ENCODE measurements at places on chromosomes 1 and 21.

GRCh38 chr1:197692965-197693364 lies 82.3 kb downstream of the DENND1B start:
- DNase-seq: no peak

GRCh38 chr1:202289009-202289408 lies 52.7 kb downstream of the UBE2T start:
- no peak for DNase-seq

- DNase-seq: no peak
Measured at GRCh38 chr1:18299441-18300338, 181.0 kb upstream of the KLHDC7A start.

- no peak for DNase-seq
Measured at GRCh38 chr21:29056005-29056404, 17.4 kb downstream of the CCT8 start.

- no peak for DNase-seq
Measured at GRCh38 chr1:42992054-42992571, 33.4 kb upstream of the SLC2A1 start.

GRCh38 chr1:173353350-173353749 lies 123.8 kb upstream of the PRDX6 start:
- DNase-seq: no peak

DNA sequence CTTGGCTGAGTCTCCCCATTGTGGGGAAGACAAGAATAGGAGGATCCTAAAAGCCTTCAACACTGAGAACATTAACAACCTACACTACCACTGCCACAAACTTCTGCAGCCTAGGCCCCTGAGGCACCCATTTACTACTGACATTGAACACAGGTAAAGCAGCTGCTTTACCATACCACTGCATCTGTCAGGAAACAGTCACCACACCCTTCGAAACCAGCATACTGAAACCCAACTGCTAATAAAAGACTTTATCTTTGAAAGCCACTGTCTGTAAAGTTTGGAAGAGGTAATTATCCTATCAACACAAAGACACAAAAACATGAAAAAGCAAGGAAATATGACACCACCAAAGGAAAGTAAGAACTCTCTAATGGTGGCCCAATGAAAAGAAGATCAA lies 7.4 kb downstream of the IFNAR1 start:
- DNase-seq: no peak

GRCh38 chr1:69494221-69494620 lies 73.5 kb upstream of the LRRC7 start:
- DNase-seq: no peak

DNA sequence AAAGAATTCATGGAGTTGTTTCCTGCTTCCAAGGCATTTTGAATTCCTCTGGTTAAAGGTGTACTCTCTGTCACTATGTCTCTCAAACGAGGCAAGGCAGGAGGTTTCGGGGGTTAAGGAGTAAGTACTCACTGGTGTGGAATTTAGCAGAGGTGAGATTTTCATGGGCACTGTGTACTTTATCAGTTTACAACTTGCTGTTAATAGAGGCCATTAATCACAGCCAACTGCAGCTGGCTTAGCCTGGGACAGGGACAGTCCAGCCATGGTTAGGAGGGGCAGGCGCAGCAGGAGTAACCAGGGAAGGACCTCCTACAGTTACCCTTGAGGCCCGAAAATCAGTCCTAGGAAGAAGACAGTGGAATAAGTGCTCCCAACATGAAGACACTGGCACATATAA lies 18.1 kb upstream of the TMEM9 start:
- no peak for DNase-seq

DNA sequence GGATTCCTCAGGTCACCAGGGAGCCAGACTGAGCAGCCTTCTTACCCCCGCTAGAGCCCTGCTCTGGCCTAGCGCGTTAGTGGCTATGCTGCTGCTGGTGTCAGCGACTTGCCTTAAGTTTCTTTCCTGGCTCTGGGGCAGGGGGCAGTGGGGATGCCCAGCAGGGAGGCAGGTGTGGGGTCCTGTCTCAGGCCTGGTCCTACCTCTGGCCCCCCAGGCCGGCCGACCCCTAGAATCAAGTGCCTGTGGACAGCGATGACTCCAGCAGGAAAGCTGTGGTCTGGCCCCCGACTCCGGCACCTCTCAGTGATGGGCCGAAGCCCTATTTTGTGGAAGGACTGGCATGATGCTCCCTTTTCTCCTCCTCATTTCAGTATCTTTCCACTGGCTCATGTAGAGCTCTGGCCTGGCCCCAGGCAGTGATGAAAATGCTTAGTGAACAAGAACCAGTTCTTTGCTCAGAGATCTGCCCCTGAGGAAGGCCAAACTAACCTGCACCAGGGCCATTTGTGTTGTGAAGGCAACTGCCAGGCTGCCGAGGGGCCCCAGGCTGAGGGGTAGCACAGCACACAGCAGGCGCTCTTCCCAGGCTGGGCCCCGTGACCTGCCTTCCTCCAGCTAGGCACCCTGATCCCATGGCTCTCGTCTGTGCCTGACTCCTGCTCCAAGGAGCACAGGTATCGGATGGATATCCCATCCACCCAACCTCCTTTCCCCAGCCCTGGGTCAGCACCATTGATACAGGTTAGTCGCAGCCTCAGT lies 23.7 kb downstream of the MRPL37 start:
- no peak for DNase-seq

GRCh38 chr1:86542631-86543030 lies 4.2 kb upstream of the CLCA4 start:
- no peak for DNase-seq

DNA sequence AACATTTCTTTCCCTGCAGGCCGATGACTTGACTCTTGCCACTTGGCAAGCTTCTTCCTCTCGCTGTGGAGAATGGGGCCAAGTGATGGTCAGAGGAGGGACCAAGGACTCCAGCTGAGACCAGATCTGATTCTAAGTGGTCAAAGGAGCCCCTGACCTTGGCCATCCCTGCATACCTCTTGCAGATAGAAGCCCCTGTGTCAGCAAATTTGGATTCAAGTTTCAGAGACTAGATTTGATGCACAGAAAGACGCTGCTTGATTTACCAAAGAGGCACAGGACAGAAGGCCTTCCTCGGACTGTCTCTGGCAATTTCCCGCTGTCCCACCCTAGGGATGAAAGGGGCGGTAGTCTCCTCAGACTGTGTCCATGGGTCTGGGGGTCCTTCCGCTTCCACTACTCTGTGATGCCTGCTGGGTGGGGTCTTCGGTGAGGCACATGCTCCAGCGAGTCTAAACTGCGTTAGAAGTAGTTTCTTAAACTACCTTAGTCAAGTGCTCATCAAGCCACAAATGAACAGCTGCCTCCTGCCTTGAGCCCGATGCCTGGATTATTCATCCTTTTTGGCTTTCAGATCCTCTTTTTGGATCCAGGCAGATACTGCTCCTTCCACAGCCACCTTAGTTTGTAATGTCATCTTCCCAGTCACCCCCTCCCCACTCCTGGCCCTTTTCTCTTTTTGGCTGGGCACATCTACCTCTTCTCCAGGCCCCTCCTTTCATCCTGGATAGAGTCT lies 31.8 kb upstream of the RBM15 start:
- no peak for DNase-seq

- DNase-seq: no peak
Measured at GRCh38 chr1:112893288-112894009, 62.5 kb downstream of the SLC16A1 start.

DNA sequence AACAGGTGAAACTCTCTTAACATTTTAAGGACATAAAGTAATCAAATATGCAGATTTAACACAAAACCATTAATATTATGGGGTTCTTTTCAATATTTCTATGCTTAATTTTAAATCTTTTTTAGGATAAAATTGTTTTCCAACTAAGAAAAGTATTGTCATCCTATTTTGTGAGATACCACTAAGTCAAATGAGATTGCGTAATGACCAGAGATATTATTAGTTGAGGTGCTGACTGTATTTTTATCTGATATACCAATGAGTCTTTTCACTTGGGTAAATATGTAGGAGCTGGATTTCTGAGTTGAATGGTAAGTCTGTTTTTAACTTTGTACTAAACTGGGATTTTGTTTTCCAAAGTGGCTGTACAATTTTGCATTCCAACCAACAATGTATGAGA lies 25.4 kb downstream of the LEPR start:
- DNase-seq: no peak

DNA sequence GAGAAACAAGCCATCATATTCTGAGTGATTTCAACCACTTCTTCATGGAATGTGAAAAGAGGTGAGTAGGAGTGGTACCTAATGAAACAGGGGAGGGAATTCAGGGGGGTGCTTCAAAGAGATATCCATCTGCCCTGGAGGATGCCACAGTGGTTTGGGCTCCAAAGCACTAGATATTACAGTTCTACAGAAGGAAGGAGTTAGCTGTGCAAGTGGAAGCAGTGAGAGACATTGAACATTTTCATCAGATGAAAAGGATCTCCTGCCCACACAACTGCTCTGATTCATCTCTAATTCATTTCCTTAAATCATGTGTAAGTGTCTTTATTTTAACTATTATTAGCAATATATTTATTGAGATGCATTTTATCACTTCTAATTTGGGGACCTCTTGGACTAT lies 2.8 kb upstream of the RGS5 start:
- no peak for DNase-seq

- DNase-seq: no peak
Measured at GRCh38 chr21:21010698-21011097, 12.5 kb downstream of the NCAM2 start.

DNA sequence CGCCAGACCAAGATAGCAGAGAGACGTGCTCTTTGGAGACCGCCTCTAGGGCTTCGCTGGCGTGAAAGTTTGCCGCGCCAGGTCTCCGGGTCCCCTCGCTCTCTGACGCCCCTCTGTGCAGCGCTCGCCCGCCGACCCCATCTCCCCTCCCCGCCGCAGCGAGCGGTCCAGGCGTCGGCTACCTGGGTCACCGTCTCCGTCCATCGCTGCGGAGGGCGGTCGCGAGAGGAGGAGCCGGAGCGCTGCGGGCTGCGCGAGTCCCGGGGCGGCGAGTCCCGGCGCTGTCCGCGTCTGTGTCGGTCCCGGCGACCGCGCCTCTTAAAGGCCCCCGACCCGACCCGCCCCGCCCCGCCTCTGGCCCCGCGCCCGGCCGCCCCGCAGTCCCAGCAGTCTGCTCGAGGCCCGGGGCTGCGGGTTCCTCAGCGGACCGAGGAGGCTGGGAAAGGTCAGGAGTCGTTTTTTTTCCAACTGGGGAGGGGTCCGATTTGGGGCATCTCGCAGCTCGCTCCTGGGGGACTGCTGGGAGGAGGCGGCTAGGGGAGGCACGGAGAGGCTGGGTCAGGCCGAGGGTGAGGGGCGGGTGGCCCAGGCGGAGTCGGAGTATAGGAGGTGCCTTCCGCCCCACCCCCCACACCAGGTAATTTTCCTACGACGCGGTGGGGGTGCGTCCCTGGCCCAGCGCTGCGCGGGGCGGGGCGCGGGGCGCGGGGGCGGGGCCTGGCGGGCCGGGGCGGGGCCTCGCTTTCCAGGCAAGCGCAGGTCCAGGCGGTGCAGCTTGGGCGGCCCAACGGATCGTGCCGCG lies at the start of the genes FBXO2 and FBXO44:
Gene FBXO2, minus strand, starts transcription at position 293 of the 802 bp plus-strand sequence. Its CDS starts 89 bp downstream, at position 204.
Gene FBXO44, plus strand, starts transcription at position 741 of the 802 bp plus-strand sequence. CDS start 959 bp downstream, outside the sequence.
- peak; percentile 20 for DNase-seq

GRCh38 chr1:195804547-195804946 lies 803.7 kb downstream of the KCNT2 start:
- DNase-seq: no peak

DNA sequence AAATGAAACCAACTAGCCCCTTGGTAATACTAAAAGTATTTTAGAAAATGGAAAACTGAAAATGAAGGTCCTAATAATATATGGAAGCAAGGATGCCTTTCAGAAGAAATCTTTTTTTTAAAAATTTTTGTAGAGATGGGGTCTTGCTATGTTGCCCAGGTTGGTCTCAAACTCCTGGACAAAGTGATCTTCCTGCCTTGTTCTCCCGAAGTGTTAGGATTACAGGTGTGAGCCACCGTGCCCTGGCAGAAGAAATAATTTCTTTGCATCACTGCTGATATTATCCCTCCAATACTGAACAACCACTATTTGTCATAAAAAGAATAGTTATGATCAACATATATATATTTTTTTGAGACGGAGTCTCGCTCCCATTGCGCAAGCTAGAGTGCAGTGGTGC lies 25.6 kb downstream of the SELENOF start:
- DNase-seq: no peak

DNA sequence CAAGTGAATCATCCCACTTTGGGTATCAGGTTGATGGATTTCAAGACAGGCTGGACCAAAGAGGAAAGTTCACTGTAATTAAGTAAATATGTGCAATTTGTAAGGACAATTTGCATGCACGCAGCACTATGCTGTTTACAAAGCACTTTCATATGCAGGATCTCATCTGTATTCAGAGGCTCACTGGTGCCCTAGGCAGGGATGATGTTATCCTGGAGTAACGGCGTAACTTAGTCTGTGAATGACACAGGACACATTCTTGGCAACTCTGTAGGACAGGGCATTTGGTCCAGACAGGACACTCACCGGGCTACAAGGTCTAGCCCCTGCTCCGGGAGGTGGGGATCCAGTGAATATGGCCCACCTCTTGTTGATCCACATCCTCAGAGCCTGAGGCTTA lies 365.4 kb upstream of the DUSP10 start:
- no peak for DNase-seq

GRCh38 chr1:15940110-15941043 lies 35.5 kb downstream of the ZBTB17 start:
- no peak for DNase-seq

- no peak for DNase-seq
Measured at GRCh38 chr21:44332383-44332782, 6.8 kb downstream of the CFAP410 start.

DNA sequence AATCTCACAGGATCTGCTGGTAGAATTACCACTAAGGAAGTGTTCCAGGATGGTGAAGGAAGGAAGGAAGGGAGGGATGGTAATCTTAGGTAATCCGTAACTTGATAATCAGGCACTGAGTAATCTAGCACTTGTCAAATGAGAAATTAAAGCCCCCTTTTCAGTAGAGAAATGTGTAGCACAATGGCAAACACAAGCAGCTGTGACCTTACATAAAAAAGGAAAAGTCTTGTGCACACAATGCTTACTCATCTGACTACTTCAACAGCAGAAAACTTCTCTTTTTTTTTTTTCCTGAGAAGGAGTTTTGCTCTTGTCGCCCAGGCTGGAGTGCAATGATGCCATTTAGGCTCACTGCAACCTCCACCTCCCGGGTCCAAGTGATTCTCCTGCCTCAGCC lies 6.1 kb downstream of the NUP210L start:
- DNase-seq: no peak

GRCh38 chr1:48756683-48757316 lies 19.9 kb downstream of the BEND5 start:
- no peak for DNase-seq

- DNase-seq: no peak
Measured at GRCh38 chr1:236124965-236125364, 17.4 kb upstream of the GPR137B start.

GRCh38 chr1:245183429-245183828 lies 28.6 kb downstream of the KIF26B start:
- no peak for DNase-seq

Measured in activated CD8-positive, alpha-beta memory T cell treated with anti-CD3 and anti-CD28 coated beads for 4 hours (primary cell).